Left ventricle myocardium superior (tissue), 1 donor: ENCODE measurements at places on chromosomes 2 and 18.

DNA sequence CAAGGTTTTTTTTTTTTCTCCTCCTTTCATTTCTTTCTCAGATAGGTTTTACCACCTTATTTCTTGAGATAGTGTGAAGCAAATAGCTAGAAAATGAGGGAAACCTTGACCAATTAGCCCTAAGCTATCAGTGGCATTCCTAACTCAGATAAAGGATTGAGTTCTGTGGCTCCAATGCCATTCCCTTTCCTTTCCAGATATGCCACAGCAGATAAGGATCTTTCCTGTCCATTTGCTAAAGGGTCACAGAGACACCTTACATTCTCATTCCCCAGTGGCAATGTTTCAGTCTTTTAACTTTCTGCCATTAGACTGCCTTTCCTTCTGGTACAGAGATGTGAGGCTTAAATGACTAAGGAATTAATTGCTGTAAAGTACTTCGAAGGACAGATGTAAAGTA lies 81.7 kb downstream of the MGAT5 start:
- no peak for DNase-seq

DNA sequence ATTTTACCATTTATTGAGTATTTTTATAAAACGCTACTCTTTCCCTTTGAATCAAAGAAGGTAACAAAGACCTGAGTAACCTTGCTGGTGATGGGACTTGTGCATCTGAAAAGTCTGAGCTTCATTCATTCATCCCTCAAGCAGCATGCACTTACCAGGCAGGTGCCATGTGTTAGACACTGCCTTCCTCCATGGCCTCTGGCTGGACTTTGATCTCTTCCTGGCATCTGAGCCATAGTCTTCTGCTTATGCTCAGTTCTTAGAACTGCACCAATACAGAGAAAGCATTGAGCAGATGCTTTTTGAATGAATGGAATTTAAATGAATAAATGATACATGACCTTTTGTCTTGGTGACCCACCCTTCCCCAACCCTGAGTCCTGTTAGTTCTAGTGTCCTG lies 251.4 kb upstream of the COPS8 start:
- no peak for DNase-seq

GRCh38 chr2:197113275-197113711 lies 186.8 kb upstream of the PGAP1 start:
- DNase-seq, result no peak

GRCh38 chr18:79607361-79607952 lies 72.1 kb upstream of the CTDP1 start:
- peak; percentile 9 for DNase-seq

- no peak for DNase-seq
These were observed 28.4 kb upstream of the C2orf69 start for GRCh38 chr2:199882667-199883066.

GRCh38 chr2:13056259-13056843 lies 339.6 kb downstream of the TRIB2 start:
- no peak for DNase-seq

GRCh38 chr2:168767258-168767657 lies 35.2 kb upstream of the NOSTRIN start:
- no peak for DNase-seq

DNA sequence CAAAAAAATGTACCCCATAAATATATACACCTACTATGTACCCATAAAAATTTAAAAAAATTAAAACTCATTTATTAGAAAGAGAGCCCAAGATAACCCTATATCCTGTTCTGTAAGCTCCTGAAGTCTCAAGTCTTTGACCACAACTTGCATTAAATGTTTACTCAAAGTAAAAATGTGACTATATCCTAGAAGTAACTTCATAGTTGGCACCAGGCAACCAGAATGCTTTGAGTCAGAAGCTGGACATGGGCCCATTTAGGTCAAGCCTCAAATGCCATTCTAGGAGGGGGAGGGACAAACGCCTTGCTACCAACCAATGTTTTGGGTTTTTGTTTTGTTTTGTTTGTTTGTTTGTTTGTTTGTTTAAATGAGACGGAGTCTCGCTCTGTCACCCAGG lies 9.3 kb upstream of the TBC1D8 start:
- no peak for DNase-seq

GRCh38 chr2:231546014-231546715 lies 15.9 kb upstream of the NMUR1 start:
- DNase-seq, result no peak

DNA sequence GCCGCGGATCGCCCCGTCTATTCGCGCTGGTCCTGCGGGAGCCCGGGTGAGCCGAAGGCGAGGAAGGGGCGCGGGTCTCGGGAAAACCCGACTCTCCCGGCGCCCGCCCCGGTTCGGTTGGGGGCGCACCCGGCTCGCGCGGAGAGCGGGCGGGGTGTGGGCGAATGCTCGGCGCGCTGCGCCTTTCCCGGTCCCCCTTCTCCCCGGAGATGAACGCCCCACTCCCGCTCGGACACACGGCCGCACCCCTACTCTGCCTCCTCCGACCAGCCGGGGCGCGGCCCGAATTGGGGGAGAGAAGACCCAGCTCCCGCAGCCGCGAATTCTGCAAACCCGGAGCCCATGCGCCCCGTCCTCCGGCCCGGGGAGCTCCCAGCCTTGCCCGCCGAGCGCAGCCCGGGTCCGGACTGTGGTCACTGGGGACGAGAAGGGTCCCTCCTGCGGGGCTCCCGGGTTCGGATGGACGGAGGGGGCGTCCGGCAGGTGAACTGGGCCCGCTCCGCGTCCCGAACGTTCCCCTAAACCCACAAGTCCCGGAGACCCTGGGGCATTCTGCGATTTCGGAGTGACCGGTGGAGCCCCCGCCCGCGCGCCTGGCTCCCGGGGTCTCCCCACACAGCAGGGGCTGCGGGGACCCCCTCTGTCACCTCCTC lies 734 bp downstream of the KCNG2 start:
- DNase-seq, result no peak

GRCh38 chr18:5937121-5937520 lies 41.8 kb upstream of the TMEM200C start:
- no peak for DNase-seq

- no peak for DNase-seq
These were observed 58.7 kb downstream of the PIGN start for GRCh38 chr18:62128157-62128556.

- no peak for DNase-seq
These were observed 28.4 kb upstream of the SLC1A4 start for GRCh38 chr2:64960819-64961218.

- DNase-seq, result no peak
These were observed 337.8 kb upstream of the TCF4 start for GRCh38 chr18:55925772-55926171.

GRCh38 chr2:33220533-33220932 lies 255.9 kb upstream of the RASGRP3 start:
- DNase-seq, result no peak

- DNase-seq, result no peak
These were observed 2.5 kb upstream of the MAT2A start for GRCh38 chr2:85536479-85536878.

GRCh38 chr2:168952424-168952823 lies 51.3 kb downstream of the G6PC2 start:
- DNase-seq, result no peak

- no peak for DNase-seq
These were observed 52.7 kb downstream of the FAM171B start for GRCh38 chr2:186746584-186746983.

DNA sequence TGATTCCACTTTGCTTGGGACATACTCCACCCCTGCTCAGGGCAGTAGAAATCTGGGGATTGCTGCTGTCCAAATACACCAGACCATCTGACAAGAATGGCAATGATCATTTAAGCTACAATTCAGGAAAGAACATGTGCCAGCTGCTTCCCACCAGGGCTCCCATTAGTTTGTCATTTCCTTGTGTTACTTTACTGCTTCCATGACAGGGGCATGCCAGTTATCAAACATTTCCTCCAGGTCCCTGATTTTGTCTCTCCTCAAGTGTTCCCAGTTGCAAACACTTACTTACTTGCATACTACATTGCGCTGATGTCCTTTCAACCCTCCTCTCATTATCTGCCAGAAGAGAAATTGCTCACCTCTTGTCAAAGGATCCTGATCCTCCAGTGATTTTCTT lies 474.5 kb upstream of the DCC start:
- no peak for DNase-seq

DNA sequence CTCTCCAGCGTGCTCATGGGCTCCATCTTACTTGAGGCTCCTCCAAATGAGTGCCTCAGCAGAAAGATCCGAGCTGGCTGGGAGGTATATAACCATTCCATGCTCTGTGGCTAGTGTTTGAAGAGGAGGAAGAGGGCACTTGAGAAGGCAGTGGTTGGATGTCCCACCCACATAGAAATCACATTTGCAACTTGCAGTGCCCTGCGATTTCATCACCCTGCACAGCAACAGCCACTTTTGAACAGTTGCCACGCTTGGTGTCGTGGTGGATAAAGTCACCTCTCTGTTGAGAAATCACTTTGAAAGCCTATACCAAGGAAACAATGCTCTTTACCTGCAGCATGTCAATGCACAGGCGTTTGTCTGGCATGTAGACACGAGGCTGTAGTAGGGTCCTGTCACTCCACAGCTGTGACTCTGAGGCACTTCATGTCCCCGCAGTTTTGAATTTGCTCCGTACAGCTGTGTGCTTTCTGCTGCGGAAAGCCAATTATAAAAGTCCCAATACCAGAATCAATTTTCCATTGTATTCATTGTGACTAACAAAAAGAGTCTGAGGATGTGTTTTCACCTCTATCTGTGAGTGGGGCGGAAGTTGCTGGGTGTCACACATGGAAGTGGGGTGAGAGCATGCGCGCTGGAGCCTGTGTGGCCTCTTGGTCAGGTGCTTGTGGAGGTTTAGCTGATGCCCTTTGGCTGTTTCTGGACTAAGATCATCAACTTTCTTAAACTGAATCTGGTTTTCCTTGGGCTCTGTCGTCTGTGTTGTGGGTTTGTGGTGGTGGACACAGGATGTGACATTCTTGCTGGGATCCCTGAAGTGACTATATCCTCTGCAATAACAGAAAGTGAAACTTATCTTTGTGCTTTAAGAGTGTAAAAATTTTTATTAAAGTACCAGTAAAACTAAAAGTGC lies 2.8 kb downstream of the CNDP2 start:
- DNase-seq, result peak; percentile 53

- DNase-seq, result no peak
These were observed 220.5 kb upstream of the ATP5MC3 start for GRCh38 chr2:175401956-175402469.

DNA sequence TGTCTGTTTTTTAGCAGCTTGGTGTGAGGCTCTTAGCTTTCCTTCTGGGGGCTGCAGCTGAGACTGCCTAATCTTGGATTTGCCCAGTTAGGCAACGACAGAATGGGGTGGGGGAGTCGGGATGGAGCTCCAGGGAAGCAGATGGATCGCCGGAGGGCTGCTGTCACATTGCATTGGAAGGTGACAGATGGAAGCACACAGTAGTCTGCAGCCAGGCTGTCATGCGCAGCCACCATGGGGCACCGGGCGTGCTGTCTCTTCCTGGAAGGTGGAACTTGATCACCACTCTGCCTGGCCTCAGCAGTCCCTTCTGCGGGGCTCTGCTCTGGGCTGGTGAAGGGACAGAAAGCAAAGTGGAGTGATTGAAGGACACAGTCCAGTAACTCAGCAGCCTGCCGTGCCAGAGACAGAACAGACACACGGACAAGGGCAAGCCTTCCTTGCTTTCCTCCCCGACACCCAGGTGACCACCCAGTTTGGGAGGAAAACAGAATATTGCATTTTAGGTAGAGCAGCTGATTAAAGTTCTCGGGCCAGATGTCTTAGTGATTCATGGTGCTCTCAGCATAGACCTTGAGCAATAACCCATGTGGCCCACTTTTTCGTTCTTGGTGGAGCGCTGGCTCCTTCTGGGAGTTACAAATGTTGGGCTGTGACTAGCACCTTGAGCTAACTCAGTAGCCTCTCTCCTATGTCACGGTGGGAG lies 40.9 kb downstream of the RNF144A start:
- DNase-seq, result peak; percentile 43

GRCh38 chr2:160125828-160126227 lies 63.4 kb upstream of the PLA2R1 start:
- DNase-seq, result no peak

DNA sequence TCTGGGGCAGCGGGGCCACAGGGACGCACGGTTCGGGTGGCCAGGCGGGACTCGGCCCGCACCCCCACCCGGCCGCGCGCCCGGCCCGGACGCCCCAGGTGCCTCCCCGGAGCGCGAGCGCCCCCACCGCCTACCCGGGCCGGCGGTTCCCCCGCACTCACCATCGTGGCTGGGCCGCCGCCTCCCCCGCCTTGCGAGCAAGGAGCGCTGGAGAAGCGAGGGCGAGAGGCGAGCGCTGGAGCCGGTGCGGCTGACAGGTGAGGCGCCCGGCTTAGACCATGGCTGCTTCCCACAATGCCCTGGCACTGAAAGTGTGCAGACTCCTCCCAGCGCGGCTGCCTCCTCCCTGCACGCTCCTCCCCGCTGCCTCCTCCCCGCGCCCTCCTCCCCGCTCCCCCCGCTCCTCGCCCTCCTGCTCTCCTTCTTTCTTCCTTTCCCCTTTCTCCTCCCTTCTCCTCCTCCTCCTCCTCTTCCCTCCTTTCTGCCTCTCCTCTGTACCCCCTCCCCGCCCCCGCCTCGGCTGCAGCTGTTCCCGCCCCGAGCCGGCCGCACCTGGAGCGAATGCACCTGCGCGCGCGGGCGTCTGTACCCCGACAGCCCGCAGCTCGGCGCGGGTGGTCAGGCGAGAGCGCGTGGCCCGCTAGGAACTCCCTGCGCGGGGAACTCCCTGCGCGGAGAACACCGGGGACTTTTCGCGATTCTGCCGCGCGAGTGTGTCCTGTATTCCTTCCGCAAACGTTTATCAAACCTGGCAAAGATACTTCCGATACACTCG lies at the start of gene AP1S3:
Gene AP1S3, minus strand, starts transcription at position 296 of the 775 bp plus-strand sequence. Its CDS starts 132 bp downstream, at position 164.
- DNase-seq, result peak; percentile 67

- DNase-seq, result no peak
These were observed 109.4 kb upstream of the SERTAD2 start for GRCh38 chr2:64763126-64763525.

GRCh38 chr18:66566616-66567015 lies 37.3 kb downstream of the CDH19 start:
- no peak for DNase-seq

DNA sequence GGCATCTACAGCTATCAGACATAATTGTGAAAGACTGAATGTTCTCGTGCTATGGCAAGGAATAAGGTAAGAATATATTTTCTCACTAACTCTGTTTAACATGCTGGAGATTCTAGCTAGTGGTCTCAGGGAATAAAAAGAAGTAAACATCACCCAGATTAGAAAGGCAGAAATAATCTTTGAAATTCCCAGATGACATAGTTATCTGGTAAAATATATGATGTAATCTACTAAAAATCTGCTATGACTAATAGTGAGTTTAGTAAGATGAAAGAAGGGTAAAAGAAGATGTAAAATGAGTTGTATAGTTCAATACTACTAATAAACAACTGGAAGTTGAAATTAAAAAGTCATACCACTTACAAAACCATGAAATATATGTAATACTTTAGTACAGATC lies 134.2 kb downstream of the DSC3 start:
- DNase-seq, result no peak

- DNase-seq, result no peak
These were observed 46.3 kb downstream of the MAL start for GRCh38 chr2:95071856-95072255.

GRCh38 chr2:174645296-174645695 lies 47.7 kb upstream of the WIPF1 start:
- no peak for DNase-seq

GRCh38 chr18:37636831-37637477 lies 71.4 kb upstream of the CELF4 start:
- DNase-seq, result no peak
